HuH-7.5 (cell line): ENCODE measurements at places on chromosomes 4 and X.

GRCh38 chr4:1994938-1995337 lies 13.8 kb downstream of the NELFA start:
- DNase-seq, result no peak

DNA sequence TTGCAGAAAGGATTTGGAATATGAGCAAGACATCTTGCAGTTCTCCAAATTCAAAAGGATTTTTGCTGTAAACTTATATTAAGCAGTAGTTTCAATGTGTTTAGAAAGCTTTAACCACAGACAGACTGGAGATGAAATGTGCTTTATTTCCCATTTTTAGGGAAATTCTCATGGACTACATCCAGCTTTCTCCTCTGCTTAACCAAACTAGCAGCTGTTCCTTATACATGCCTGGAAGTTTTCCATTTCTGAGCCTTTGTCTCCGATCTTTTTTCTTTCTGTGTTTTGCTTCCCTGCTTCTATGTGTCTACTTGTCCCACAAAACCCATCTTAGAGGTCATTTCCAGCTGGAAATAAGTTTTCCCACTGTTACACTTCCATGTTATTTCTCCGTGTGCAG lies 41.6 kb downstream of the TMA16 start:
- DNase-seq, result no peak

- DNase-seq, result no peak
These were observed 30.4 kb downstream of the SMIM43 start for GRCh38 chr4:121734571-121734970.

DNA sequence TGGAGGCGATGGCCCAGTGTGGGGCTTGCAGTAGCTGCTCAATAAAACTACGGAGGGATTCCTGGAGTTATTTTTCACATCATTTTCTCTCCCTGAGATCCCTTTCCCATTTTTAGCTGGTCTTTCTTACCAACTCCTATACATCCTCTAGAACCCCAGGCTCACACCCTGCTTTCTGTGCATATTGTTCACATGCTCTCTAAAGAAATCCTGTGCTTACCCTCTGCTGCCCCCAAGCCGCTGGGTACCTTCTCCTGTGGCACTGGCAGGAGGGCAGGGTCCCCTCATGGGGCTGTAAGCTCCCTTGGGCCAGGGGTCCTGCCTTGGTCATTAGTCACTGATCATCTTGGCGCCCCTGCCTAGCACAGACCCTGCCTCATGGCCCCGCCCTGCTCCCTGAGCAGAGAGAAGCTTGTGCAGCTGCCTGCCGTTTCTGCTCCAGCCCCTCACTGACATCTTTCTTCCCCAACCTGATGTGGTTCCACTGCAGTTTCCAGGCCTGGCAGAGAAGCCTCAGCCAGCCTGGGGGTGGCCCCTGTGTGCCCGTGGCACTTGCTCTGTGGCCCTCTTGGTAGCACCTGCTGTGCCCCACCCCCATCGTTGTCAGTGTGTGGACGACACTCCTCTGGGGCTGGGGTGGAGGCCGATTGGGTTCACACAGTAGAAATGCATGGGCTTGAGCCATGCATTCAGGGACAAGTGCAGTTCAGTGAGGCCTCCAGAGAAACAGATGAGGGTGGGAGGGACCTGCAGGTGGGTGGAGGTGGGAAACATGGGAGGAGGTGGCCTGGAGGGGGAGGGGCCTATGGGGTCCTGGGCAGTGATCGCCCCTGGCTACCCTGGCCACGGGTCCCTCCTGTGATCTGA lies 69.5 kb downstream of the WFS1 start:
- no peak for DNase-seq

DNA sequence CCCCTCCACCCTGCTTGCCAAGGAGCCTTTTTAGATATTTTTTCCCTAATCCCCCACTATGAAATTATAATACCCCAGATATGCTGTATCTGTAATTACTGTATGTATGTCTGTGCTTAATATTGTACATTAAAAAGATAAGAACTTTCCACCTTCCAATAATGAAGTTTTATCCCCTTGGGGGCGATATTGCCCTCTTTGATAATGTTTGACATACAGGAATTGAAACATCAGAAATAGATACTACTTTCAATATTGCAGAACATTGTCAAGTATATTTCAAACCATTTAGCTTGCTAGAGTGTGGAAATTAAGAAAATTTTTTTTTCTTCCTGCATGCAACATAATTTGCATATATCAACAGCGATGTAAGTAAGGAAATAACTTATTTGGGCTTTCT lies 58.9 kb downstream of the NAF1 start:
- DNase-seq, result no peak

GRCh38 chrX:153662266-153662665 lies 11.3 kb downstream of the PNCK start:
- DNase-seq, result no peak

DNA sequence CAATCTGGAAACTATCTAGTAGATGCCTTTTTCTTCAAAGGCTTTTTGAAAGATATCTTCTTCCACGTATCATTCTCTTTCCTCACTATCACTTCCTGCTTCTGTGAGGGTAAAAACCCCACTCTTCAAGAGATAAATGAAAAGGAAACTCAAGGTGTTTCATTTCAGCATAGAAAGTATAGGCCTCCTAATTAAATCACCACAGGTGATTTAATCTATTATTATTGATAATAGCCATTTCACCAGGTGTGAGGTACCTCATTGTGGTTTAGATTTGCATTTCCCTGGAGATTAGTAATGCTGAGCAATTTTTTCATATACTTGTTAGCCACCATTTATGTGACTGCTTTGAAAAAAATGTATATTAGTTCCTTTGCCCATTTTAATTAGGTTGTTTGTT lies 92.0 kb upstream of the EMCN start:
- DNase-seq, result no peak

- DNase-seq, result no peak
These were observed 2.5 kb downstream of the PGRMC1 start for GRCh38 chrX:119238557-119238956.

GRCh38 chrX:101385795-101386541 lies at the start of gene BTK:
TSS of gene BTK (minus strand) at chrX:101386191. CDS start at chrX:101375284, 10,907 bp downstream.
- no peak for DNase-seq

GRCh38 chr4:7725951-7726350 lies 213.7 kb downstream of the AFAP1 start:
- DNase-seq, result no peak

DNA sequence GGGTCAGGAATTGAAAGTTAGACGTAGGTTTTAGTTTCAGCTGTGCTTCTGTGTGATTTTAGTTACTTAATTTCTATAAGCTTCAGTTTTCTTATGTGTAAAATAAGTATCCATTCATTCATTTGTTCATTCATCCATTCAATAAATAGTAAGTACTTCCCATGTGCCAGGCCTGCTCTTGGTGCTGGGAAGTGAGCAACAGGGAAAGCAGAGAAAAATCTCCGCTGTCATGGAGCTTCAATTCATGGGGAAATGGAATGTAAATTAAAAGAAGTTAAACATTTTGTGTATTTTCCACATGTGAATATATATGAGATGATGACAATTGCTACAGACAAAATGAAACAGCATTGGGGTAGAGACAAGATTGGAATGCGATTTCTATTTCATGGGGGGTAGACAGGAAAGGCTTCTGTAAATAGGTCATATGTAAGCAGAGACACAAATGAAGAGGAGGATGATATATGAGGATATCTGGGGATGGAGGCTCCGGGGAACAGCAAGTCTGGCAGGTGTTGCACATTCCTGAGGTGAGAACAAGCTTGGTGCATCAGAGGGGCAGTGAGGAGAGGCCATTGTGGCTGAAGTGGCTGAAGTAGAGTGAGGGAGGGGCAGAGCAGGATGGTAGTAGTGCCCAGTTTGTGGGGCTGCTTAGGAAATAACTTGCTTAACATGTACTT lies 66.2 kb downstream of the FHIP1A start:
- DNase-seq, result no peak

- no peak for DNase-seq
These were observed 4.4 kb downstream of the RBPJ start for GRCh38 chr4:26325191-26325590.

GRCh38 chrX:129404670-129405008 lies 118.7 kb downstream of the SMARCA1 start:
- no peak for DNase-seq
